Common myeloid progenitor, CD34-positive (primary cell): ENCODE measurements at places on chromosomes 1 and 21.

- DNase-seq = no peak
Measured at GRCh38 chr1:164137273-164137925, 421.6 kb upstream of the PBX1 start.

- no peak for DNase-seq
Measured at GRCh38 chr21:35954066-35954465, 106.3 kb downstream of the SETD4 start.

- DNase-seq = no peak
Measured at GRCh38 chr1:27605300-27605766, 1.4 kb upstream of the AHDC1 start.

DNA sequence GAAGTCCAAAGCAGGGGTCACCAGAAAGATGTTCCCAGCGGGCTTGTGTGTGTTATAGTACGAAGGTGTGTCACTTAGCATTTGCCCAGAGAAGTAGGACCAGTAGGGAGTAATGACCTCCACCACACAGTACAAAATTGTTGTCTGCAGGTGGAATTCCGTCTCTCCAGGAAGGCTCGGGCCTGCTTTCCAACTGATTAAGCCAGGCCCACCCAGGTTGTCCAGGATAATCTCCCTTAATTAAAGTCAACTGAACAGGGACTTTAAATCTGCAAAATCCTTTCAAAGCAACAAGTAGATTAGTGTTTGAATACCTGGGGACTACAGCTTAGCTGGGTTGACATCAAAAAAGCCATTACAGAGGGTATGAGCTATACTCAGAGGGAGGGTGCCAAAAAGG, 131.3 kb downstream of the BACH1 start:
- no peak for DNase-seq

GRCh38 chr1:209768354-209768774, 12.5 kb downstream of the TRAF3IP3 start:
- DNase-seq = peak; percentile 63

- DNase-seq = peak; percentile 36
Measured at GRCh38 chr1:204072931-204073836, at the start of gene SOX13. TSS of gene SOX13 (plus strand) at chr1:204073115. CDS start at chr1:204112916, 39,801 bp downstream.

DNA sequence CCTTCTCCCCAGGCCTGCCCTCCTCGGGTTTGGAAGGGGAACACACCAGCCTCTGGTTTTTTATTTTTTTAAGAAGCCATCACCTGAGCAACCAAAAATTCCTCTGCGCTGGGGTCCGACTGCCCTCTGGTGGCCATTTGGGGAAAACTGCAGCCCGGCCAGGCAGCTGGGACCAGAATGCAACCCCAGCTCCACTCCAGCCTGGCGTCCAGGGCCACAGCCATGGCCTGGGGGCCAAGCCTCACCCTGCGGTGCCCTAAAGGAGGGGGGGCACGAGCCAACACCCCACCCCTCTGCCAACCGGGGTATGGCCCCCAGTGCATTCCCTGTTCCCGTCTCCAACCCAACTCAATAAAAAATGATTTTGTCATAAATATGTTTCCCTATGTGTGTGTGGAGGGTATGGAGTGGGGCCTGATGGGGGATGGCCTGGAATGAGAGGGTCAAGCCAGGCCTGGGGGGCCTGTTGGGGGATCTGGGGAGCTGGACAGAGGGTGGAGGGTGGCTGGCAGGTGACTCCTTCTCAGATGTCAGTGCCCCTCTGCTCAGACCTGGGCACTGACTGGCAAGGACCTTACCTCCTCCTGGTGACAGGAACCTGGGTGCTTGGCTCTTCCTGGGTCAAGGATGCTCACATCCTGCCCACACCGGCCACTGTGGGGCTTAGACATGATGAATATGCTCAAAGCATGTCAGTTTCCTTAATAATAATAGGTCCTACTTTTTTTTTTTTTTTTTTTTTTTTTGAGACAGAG, 3.2 kb downstream of the GPR3 start:
- peak; percentile 90 for DNase-seq

- no peak for DNase-seq
Measured at GRCh38 chr21:42432695-42433094, 29.0 kb downstream of the UBASH3A start.

GRCh38 chr1:43358121-43358745, 548 bp upstream of the CDC20 start:
- peak; percentile 61 for DNase-seq

DNA sequence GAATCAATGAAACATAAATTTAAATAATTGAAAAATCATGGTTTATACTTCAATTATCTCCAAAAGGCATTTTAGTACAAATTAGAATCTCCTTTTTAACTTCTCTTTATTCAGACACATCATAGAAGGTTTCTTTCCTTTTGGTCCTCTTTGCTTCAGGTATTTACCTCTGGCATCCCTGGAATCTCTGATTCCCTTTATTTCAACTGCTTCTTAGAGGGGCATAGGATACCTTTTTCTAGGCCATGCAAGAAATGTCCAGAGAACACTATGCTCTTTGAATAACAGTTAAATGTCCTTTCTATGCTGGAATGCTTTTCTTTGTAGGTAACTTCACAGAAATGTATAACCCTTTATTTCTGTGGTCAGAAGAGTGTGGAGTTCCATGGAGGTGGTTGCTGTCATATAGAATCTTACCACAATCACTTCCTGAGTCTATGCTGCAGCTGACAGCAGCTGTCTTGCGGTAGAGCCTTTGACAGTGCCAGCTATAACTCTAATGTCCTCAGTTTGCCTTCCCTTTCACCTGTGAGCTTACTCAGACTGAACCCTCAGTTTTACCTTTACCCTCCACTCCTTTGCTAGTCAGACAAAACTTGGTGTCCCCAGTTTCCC, 8.6 kb downstream of the LAMC2 start:
- DNase-seq = peak; percentile 39

DNA sequence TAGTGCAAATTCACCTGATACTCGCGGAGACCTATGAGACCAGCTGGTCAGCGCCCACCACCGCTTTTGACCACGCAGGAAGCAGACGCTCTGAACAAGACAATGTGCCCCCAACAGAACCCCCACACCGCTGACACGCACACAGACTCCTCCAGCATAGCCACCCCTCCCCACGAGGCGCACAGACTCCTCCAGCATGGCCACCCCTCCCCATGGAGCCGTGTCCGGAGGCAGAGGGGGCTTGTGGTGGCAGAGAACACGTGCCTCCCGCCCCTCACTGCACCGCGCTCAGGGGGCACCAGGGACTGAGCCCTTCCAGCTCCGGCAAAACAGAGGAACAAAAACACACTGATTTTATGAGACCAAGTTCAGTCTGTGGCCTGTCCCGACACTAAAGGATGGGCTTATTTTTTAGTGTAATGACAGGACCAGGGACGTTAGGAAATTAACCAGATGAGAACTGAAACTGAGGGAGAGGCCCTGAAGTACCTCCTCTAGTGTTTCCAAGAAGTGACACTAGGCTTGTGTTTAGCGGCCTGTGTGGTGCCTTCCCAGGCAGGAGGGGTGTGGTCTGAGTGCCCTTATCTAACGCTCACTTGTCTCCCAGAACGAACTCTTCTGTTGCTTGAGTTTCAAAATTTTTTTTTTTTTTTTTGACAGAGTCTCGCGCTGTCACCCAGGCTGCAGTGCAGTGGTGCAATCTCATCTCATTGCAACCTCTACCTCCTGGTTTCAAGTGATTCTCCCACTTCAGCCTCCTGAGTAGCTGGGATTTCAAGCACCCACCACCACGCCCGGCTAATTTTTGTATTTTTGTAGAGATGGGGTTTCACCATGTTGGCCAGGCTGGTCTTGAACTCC, 10.0 kb upstream of the AGPAT3 start:
- DNase-seq = no peak

- no peak for DNase-seq
Measured at GRCh38 chr1:22878626-22879025, 94.0 kb downstream of the LACTBL1 start.

DNA sequence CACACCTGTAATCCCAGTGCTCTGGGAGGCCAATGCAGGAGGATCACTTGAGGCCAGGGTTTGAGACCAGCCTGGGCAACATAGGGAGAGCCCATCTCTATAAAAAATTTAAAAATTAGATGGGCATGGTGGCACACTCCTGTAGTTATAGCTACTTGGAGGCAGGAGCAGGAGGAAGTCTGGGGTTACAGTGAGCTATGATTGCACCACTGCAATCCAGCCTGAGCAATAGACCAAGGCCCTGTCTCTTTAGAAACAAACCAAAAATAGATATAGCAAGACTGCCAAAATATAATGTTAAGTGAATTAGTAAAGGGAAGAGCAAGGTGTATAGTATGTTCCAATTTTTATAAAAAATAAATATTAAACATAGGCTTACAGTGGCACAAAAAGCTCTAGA, 28.8 kb downstream of the PLEKHO1 start:
- DNase-seq = no peak

- no peak for DNase-seq
Measured at GRCh38 chr1:245464290-245464689, 309.5 kb downstream of the KIF26B start.

GRCh38 chr1:174689524-174689923, 241.8 kb downstream of the GPR52 start:
- no peak for DNase-seq

GRCh38 chr1:234893725-234894630, 234.7 kb downstream of the TOMM20 start:
- peak; percentile 82 for DNase-seq

GRCh38 chr1:31318146-31318545, 21.3 kb downstream of the ZCCHC17 start:
- DNase-seq = no peak

DNA sequence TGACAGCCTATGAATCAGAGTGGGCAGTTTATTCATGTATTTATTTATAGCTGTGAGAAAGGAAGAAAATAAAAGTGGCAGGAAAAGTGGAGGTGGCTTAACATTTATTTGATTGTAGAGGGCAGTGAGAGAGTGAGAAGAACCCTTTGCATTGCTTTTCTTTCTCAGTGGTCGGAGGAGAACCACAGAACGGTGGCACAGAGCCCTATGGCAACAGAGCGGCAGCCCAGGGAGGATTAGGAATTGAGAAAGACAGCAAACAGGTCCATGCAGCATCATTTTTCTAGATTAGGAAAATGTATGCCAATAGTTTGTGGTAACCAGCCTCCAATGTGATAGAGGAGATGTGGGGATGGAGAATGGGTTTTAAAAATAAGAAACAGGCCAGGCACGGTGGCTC, 53.1 kb downstream of the NMNAT2 start:
- no peak for DNase-seq

- no peak for DNase-seq
Measured at GRCh38 chr1:167717351-167717750, 4.4 kb upstream of the MPZL1 start.

DNA sequence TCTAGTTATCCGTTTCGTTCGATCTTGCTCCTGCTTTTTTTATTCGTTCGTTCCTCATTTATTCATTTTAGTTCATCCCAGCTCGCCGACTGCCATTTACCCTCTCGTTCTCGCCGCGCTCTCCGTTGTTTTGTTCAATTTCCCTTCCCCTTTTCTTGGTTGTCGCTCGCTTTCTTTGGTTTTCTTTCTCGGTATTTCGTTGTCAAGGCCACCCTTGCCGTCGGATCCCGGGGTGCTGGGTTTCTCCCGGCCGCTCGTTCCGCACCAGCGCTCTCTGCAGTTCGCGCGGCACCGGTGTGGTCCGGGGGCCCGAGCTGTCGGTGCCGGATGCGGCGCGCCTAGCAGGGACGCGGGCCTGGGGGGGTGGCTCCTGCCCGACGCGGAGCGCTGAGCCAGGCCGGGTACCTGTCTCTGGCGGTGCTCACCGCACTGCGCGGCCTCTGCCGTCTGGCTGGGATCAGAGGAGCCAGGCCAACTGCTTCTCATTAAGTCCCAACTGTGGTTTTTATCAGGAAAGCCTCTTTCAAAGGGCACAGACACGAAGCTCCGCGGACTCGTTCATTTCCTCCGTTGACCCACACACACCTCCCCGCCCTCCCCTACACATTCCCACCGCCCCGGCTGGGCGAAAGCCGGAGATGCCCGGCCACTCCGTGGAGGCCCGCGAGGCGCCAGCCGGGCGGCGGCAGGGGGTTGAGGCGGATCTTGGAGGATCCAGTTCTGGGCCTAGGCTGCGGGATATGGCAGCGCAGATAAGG, 1.6 kb downstream of the ALX3 start:
- peak; percentile 56 for DNase-seq

DNA sequence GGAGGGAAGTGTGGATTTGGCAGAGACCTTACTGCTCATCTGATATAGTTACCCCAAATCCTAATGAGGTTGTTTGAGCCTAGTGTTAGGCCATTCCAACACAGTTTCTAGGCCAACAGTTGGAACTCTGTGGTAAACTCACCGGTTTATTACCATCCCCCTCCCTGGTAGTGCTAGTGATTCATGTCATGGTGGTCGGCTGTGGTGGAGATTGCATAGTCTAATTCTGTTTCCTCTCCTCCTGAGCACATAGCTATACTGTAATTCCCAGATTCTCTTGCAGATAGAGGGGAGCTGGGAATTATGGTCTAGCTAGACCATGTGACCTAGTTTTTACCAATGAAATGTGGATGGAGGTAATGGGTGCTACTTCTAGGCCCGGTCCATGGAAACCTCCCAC, 123.7 kb upstream of the KIF26B start:
- DNase-seq = no peak

DNA sequence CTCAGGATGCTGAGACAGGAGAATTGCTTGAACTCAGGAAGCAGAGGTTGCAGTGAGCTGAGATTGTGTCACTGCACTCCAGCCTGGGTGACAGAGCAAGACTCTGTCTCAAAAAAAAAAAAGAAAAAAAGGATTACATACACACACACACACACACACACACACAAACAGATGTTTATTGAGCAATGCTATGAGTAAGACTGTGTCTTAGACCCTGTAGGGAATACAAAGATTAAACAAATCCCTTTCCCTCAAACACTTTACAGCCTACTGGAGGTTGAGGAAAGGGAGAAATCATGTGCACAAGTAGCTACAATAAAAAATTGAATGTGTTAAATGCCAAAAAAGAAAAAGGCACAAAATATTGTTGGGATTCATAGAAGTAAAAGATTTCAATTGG, 58.1 kb downstream of the RPAP2 start:
- no peak for DNase-seq

DNA sequence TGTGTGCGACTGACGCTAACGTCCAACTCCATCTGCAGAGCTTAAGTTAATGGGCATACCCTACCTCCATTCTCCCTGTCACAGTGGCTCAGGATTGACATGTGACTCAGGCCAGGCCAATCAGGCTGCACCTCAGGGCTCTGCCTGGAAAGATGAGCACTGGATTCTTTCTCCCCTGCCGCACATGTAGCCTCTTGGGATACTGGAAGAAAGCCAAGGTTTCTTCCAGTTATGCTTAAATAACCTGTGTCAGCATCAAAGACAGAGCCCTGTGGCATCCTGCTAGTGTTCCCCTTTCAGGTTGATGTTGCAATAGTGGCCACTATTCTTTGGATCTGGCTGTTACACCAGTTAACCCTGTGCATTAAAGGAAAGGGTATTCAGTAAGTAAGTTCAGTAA, 55.0 kb upstream of the SYT6 start:
- DNase-seq = no peak

GRCh38 chr21:41110664-41111063, 57.3 kb upstream of the BACE2 start:
- no peak for DNase-seq

GRCh38 chr1:12051361-12051760, 11.7 kb upstream of the TNFRSF8 start:
- DNase-seq = no peak

- DNase-seq = peak; percentile 6
Measured at GRCh38 chr1:236287757-236288619, 6.2 kb upstream of the ERO1B start.
